ENCODE measurements at places on chromosomes 5 and 9. TPM values are rescaled to one million over a fixed set of nuclear protein-coding genes. Genes with fewer than 3 reads are reported as not detected.

CCL19 gene
- total RNA-seq = not detected

IFNA4 gene
- not detected for total RNA-seq

SCGB3A2 gene
- total RNA-seq = not detected

JAKMIP2 gene
- total RNA-seq = 1.2 TPM

DOCK2 gene
- 244 TPM for total RNA-seq

PLPP7 gene
- total RNA-seq = 0.52 TPM

AJM1 gene
- 0.73 TPM for total RNA-seq

GLRA1 gene
- not detected for total RNA-seq

GPR151 gene
- not detected for total RNA-seq

SOX30 gene
- total RNA-seq = not detected

WDR36 gene
- total RNA-seq = 33.1 TPM

PRRC1 gene
- 44.6 TPM for total RNA-seq

TARS1 gene
- 43.7 TPM for total RNA-seq

NUP188 gene
- total RNA-seq = 34.9 TPM

IFNB1 gene
- 7.8 TPM for total RNA-seq

AQP7 gene
- 0.21 TPM for total RNA-seq

AUH gene
- total RNA-seq = 17.2 TPM

NAIP gene
- 18.8 TPM for total RNA-seq

DNM1 gene
- total RNA-seq = 1.4 TPM

IL3 gene
- total RNA-seq = not detected

SREK1 gene
- 325 TPM for total RNA-seq

EEIG1 gene
- 49.1 TPM for total RNA-seq

CBY3 gene
- total RNA-seq = 0.52 TPM

CCL28 gene
- total RNA-seq = 8.8 TPM

TMED9 gene
- total RNA-seq = 35.3 TPM

LHX6 gene
- under 0.01 TPM for total RNA-seq

C1QTNF3 gene
- 3.6 TPM for total RNA-seq

FAM174A gene
- 7.8 TPM for total RNA-seq

WDR38 gene
- total RNA-seq = not detected

DEPDC1B gene
- 0.63 TPM for total RNA-seq

PHYHD1 gene
- total RNA-seq = 0.73 TPM

KIF24 gene
- total RNA-seq = 0.21 TPM
